ENCODE measurements at places on chromosomes 11 and 22.

DNA sequence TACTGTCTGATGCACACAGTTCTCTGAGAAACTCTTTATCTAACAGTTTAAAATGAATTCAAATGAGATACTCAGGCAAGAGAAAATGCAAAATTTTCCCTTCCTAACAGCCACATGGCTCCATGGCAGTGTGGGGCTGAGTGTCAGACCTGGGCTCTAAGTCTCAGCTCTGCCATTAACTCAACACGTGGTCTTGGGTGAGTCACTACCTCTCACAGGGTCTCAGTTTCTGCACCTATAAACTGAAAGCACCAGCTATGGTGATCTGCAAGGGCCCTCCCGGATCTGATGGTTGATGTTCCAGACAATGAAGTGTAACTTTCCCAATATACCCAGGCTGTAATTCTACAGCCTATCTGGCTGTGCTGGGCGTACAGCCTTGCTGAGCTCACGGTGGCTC, 70.5 kb downstream of the KCNC1 start:
- no peak for DNase-seq

DNA sequence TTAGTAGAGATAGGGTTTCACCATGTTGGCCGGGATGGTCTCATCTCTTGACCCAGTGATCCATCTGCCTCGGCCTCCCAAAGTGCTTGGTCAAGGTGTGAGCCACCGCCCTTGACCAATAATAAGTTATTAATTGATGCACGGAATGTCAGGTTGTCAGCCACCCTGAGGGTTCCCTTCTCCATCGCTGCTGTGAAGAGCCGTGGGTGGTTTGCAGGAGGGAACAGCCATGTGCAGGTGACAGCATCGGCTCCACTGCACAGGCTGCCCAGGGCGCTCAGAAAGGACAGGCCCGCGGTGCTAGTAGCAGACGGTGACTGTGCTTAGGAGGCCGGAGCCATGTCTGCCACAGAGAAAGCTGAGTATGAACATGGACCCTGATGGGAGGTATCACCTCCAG, 814.0 kb downstream of the BRD1 start:
- DNase-seq = peak; percentile 19

DNA sequence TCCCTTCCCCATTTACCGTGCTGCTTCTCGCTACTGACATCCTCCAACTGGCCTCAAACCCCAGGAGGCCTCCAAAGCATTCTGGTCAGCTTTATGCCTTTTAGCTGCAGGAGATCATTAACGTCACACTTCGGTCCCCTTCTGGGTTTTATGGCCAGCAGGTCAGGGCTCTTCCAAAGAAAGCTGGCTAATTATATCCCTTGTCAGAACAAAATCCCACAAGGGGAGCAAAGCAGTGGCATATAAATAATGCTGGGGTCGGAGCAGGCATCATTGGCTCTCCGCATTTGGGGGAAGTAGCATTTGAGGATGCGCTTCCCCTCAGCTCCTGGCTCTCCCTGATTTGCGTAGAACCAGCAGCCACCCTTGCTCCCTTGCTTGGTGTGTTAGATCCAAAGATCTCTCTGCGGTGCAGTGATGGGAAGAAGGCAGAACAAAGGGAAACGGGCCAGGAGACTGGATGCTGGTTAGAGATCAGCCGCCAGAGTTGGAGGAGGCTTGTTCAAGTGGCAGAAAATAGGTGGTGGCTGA, 117.4 kb downstream of the DBX1 start:
- no peak for DNase-seq

DNA sequence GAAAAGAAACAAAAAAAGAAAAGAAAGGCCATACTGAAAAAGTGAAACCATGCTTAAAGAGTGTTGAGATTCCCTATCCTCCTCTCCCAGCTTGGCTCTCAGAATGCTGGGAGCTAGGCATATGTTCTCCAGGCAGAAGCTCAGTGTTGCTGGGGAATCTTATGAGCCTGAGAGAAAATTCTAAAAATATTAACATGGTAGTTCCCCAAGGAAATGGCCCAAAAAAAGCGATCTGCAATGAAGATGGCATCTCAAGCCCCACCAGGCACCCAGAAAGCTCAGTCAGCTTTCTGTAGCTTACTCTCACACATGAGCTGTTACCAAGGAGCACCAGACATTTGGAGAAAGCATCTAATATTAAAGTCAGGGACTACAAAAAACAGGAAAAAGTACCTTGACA, 94.5 kb downstream of the CD44 start:
- DNase-seq = no peak

DNA sequence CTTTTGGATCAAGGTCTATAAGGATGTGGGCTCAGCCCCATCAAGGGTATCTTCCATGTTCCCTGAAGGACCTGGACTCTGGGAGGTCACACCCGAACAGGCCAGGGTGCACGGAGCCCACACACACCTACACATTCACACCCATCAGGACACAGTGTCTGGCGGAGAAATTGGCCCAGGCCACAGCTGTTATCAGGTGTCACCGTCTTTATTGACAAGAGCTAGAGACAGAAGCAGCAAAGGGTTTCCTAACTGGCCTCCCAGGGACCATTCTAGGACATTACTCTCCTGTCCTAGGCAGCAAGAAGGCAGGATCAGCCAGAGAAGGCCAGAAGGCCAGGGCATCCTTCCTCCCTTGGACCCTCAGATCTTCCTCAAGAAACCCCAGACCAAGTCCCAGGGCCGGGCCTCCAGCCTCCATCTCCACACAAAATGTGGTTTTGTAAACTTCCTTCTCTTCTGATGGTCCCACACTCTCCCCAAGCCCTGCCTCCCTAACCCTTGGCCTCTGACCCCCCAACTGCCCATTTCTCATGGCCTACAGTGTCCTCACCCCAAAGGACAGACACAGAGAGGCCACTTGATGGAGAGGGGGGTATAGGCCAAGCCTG, 8.1 kb downstream of the SSTR3 start:
- DNase-seq = no peak

- DNase-seq = no peak
These were observed 1007.7 kb downstream of the BRD1 start for GRCh38 chr22:48819961-48820360.

GRCh38 chr22:42720263-42721044, at the start of gene A4GALT:
A4GALT (minus strand) TSS chr22:42720870; CDS start chr22:42693951, 26,919 bp downstream.
- DNase-seq = peak; percentile 70

- peak; percentile 67 for DNase-seq
These were observed 19.8 kb upstream of the PLET1 start for GRCh38 chr11:112280268-112281126.

DNA sequence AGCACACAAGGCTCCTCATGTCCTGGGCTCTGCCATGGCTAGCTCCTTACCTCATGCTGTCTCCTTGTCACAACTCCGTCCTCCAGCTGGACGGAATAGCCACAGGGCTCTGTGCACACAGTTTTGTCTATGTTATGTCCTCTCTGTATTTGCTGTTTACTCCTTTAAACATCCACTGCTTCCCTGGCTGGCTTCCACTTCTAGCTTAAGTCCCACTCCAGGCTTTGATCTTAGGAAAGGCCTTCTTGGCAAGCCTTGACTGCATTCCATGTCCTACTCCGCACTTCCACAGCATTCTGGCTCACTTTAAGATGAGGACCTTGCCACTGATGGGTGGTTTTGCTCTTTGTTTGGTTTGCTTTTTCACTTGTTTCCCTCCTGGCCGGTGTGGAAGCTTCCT, 22.9 kb upstream of the ROBO3 start:
- no peak for DNase-seq

GRCh38 chr11:102914238-102915043, 39.7 kb upstream of the MMP12 start:
- DNase-seq = no peak

- DNase-seq = peak; percentile 75
These were observed 29.2 kb upstream of the PDE2A start for GRCh38 chr11:72703267-72704008.

GRCh38 chr11:69055598-69056516, 7.1 kb downstream of the TPCN2 start:
- no peak for DNase-seq

GRCh38 chr22:17410576-17410975, 41.3 kb downstream of the CECR2 start:
- DNase-seq = no peak

DNA sequence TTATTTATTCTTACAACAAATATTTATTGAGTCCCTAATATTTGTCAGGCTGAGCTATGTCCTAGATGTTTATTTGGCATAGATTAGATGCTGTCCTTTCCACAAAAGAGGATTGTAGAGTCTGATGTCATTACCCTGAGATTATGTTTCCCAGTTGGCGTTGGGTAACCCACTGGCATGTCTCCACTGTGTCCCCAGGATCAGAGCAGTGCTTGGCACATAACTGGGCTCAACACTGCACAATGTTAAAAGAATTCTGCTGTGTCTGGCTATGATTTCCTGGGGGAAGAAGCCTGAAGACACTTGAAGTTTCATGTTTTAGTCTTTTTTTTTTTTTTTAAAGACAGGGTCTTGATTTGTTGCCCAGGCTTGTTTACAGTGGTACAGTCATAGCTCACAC, 4.0 kb downstream of the RCN1 start:
- no peak for DNase-seq

DNA sequence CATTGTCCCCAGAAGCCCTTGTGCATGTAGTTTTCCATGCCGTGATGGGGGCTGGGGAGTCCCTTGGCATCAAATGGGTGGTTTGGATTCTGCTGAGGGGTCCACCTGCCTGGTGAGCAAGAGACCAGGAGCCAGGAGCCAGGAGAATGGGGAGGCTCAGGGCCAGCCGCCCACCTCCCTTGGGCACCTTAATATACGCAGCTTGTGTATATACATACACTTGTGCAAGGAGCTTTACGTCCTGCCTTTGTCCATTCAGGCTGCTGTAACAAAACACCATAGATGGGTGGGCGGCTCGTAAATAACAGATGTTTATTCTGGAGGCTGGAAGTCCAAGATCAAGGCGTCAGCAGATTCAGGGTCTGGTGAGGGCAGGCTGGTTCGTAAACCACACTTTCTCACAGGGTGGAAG, 62.5 kb downstream of the SMIM38 start:
- DNase-seq = peak; percentile 40

DNA sequence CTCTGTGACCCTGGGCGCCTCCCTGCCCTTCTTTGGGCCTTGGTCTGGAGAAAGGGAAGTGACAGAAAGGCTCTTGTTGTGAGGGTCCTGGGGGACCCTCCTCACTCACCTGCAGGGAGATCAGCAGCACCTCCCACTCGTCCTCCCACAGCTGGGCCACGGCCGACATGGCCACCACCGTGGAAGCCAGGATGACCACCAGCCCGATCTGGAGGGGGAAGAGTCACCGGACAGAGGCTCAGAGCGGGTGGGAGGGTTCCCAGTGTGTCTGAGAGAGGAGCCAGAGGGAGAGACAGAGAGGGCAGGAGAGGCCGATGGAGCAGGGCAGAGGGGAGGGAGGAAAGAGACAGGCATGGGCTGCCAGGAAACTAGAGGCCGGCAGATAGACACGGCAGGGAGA, 16.8 kb upstream of the KLHL35 start:
- no peak for DNase-seq

GRCh38 chr11:132544007-132544406, 988.3 kb downstream of the OPCML start:
- no peak for DNase-seq

DNA sequence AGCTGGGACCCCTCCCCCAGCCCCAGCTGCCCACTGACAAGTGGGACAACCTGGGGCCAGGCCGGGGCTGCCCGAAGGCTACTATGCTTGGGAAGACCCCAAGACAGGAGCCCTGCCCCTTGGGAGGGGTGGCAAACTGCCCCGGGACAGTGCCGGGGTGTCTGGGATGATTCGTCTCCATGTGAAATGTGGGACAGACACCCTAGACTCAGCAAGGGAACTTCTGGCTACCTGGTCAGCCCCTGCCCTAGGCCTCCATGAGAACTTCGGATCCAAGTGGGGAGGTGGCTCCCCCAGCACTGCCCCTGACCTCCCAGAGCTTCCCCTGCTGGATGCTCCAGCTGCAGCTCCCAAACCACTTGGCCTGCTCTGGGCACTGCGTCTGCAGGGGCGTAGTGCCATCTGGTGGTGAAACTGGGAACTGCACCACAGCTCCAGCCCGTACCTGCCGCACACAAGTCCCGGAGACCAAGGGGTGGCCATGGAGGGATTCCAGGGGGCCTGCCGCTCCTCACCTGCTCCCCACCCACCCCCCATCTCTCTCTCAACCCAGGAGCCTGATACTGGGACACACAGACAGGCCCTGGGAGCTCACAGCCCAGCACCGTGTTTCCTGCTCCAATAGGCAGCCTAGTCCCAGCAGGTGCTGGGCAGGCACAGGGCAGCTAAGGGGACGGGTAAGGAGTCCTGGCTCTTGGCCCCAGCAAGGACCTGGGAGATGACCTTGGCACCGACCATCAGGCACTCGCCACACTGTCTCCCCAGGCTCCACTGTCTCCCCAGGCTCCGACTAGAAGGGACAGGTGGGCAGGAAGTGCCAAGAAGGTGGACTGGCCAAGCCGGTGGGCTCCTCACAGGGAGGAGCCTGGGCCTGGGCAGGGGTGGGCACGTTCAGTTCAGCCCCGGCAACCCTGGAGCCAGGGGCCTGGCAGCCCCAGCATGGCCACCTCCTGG, 194.1 kb downstream of the IGLL1 start:
- peak; percentile 92 for DNase-seq

GRCh38 chr22:20647586-20648305, 126.2 kb upstream of the SERPIND1 start:
- DNase-seq = peak; percentile 22

DNA sequence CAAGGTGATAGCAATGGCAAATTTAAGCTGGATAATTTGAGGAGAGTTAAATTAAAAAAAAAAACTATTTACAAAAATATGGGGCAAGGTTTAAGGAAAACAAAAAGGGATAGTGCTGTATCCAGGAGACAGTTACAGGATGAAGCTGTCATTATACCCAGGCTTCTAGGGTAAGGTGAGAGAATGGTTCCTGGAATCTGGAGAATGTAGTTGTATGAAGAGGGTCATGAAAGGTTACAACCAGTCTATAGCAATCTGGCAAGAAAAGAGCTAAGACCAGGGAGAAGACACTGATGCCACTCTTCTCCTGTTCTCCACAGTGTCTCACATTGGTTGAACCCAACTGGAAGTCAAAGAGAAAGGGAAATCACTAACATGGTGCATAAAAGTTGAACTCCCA, 144.9 kb downstream of the SOX6 start:
- no peak for DNase-seq

GRCh38 chr11:13016415-13016814, 7.3 kb downstream of the RASSF10 start:
- no peak for DNase-seq

DNA sequence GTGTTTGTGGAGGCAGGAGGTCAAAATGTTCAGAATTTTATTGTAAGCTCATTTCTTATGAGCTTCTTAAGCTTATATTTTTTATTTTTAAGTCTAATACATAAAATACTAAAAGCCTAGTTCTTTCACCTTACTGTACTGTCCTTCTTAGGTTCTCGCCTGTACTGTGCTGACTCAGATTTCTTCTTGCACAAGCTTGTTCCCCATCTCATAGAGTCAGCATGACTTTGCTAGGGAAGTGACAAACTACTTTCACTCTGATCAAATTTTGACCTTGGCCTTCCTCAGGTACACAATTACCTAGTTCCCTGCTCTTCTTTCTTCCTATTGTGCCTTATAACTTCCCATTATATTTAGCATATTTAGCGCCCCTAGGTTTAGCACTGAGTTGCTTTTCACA, 81.5 kb downstream of the STK33 start:
- DNase-seq = no peak

- no peak for DNase-seq
These were observed 78.9 kb downstream of the C11orf58 start for GRCh38 chr11:16817351-16817750.

Measured in ecto neural progenitor cell (in vitro differentiated cells).